ENCODE measurements at places on chromosomes 11 and 22. TPM values are rescaled to one million over a fixed set of nuclear protein-coding genes. Genes with fewer than 3 reads are reported as not detected.

GRCh38 chr11:22556381-22556780 lies 69.2 kb downstream of the FANCF start:
- H3K27ac ChIP-seq = no peak overlapping the region
- H3K4me3 ChIP-seq = no peak overlapping the region
- H3K36me3 ChIP-seq = no peaks in the 10 kb centered on the region
- peaks cover 3% of the 10 kb centered on the region for H3K4me1 ChIP-seq
- DNase-seq = no peak
- H3K27me3 ChIP-seq = no peaks in the 10 kb centered on the region

DNA sequence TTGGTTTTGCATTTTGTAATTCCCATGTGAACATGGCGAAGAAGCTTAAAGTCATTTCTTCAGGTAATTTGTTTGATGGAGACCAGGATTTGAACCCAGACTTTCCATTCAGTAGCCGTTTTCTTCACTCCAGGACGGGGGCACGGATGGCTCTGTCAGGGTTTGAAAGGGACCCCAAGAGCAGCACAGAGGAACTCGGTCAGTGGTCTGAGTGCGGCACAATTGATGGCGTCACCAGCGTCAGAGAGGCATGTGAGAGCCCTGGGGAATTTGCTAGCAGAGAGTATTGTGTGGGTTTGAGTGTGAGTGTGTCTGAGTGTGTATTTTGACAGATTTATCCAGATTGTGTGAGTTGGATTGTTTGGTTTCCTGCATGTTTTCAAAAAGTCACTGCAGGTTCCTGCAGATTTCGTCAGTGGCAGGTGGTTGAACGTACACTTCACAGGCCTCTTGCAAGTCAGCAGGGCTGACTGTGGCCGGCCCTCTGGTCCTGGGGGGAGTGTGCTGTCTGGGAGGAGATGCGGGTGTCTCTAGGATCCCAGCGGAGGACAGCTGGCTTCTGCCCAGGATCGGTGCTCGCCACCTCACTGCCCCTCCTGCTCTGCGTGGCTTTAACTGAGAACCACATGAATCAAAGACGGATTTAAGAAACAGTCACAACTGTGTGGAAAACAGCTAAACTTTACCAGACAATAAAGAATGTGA lies 199.3 kb downstream of the TBC1D22A start:
- H3K27me3 ChIP-seq = no peaks in the 10 kb centered on the region
- H3K4me1 ChIP-seq = no peaks in the 10 kb centered on the region
- no peak for DNase-seq
- no peak overlapping the region for H3K27ac ChIP-seq

DNA sequence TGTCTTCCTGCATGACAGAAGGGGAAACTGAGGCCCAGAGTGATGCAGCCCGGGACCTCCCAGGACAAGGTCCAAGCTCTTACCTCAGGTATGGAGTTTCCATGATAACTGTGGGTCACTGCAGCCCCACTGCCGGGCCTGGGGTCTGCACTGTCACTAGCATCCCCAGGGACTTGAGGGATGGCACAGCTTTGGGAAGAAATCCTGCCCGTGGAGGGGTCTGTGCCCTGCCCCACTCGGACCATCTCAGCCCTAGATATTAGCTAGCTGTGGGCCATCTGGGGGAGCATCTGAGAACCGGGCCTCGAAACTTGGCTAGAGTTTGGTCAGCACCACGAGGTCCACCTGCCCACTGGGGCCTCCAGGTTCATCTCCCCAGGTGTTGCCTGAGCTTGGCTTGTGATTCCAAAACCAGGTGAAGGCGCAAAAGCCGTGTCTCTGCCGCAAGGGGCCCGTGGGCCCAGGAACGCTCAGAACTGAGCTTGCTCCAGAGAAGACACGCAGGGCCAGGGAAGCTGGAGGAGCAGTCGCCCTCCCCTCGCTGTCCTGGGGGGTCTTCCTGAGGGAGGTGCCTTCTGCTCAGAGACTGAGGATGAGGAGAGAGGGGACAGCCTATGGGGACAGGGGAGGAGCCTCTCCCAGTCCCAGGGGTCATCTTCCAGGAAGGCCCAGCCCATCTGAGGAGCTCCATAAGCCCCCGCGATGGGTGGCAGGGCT lies 4.8 kb downstream of the LINC01488 start:
- no peak overlapping the region for H3K27ac ChIP-seq
- no peaks in the 10 kb centered on the region for H3K27me3 ChIP-seq
- H3K4me3 ChIP-seq = no peak overlapping the region
- no peaks in the 10 kb centered on the region for H3K36me3 ChIP-seq

- no peak overlapping the region for H3K27ac ChIP-seq
- no peak for DNase-seq
- H3K36me3 ChIP-seq = no peaks in the 10 kb centered on the region
- no peaks in the 10 kb centered on the region for H3K4me1 ChIP-seq
- no peak overlapping the region for H3K4me3 ChIP-seq
- no peaks in the 10 kb centered on the region for H3K27me3 ChIP-seq
These were observed 79.3 kb upstream of the CRTAM start for GRCh38 chr11:122758974-122759373.

DNA sequence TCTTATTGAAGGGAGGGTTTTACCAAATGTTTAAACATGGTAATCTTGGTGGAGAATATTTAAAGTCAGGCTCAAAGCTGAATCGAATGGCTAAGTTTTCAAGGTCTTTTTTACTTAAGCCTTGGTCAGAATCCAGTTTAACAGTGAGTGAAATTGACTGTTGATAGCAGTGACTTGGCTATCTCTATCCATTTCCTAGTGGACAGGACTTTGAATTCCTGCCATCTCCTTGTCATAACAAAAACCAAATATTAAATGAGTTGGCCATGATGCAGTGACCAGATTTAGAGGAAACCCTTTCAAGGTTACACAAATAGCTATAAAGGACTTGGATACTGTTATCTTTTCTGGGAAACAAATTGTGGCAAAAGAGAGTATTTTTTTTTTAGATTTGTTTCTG lies 92.0 kb downstream of the JRKL start:
- no peaks in the 10 kb centered on the region for H3K36me3 ChIP-seq
- no peaks in the 10 kb centered on the region for H3K27me3 ChIP-seq
- H3K4me3 ChIP-seq = no peak overlapping the region
- no peak overlapping the region for H3K27ac ChIP-seq

- H3K27ac ChIP-seq = no peak overlapping the region
- peak; percentile 37 for DNase-seq
- peaks cover 4% of the 10 kb centered on the region for H3K27me3 ChIP-seq
- peak overlapping the region; percentile 24 for H3K4me3 ChIP-seq
These were observed 879 bp downstream of the TMEM121B start for GRCh38 chr22:17120281-17120680.

- no peak overlapping the region for H3K4me3 ChIP-seq
- no peaks in the 10 kb centered on the region for H3K4me1 ChIP-seq
- no peak for DNase-seq
- no peak overlapping the region for H3K27ac ChIP-seq
- H3K27me3 ChIP-seq = peaks cover 3% of the 10 kb centered on the region
- no peaks in the 10 kb centered on the region for H3K36me3 ChIP-seq
These were observed 21.6 kb downstream of the DGCR6L start for GRCh38 chr22:20298110-20298802.

GRCh38 chr11:119067371-119068222 lies at the start of gene VPS11:
TSS of gene VPS11 (plus strand) at chr11:119067818. CDS start at chr11:119067824, 6 bp downstream.
- peak within 1 kb of the TSS; percentile 95 for H3K4me3 ChIP-seq
- H3K4me1 ChIP-seq = peaks cover 4% of the 10 kb centered on the region
- DNase-seq = peak; percentile 96

DNA sequence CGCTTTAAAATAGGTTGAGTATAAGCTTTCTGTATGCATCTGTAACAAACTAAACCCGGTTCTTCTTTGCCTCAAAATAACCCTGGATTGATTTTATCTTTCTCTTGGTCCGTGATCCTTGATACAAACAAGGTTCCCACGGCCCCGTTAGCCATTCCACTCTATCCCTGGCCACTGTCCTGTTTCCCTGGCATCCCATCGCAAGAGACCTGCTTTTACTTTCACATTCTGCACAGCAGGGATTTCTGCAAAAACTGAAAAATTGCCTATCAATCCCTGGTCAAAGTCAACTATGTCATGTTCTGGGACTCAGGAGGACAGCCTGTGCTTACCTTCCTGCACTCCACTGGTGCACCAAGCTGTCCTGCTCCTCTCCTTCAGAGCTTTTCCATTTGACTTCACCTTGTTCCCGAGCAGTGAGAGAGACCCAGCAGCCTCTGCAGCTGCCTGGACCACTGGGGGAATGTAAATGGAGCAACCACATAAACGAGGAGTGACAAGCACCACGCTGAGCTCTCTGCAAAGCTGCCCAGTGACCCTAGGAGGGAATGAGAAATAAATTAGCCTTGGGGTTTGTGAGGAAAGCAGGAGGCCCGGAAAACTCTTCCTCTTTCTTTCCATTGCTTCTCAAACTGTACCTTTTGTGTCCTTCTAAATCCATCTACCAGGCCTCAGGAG lies 175.9 kb downstream of the NTM start:
- H3K27ac ChIP-seq = no peak overlapping the region
- no peaks in the 10 kb centered on the region for H3K36me3 ChIP-seq
- H3K4me3 ChIP-seq = no peak overlapping the region
- H3K27me3 ChIP-seq = peaks cover 12% of the 10 kb centered on the region

- no peaks in the 10 kb centered on the region for H3K27me3 ChIP-seq
- peaks cover 2% of the 10 kb centered on the region for H3K36me3 ChIP-seq
- H3K4me1 ChIP-seq = no peaks in the 10 kb centered on the region
- H3K27ac ChIP-seq = no peak overlapping the region
- no peak overlapping the region for H3K4me3 ChIP-seq
These were observed 148.8 kb downstream of the CRYBB2 start for GRCh38 chr22:25368271-25368670.

- no peaks in the 10 kb centered on the region for H3K4me1 ChIP-seq
- H3K4me3 ChIP-seq = no peak overlapping the region
- no peaks in the 10 kb centered on the region for H3K36me3 ChIP-seq
- no peak overlapping the region for H3K27ac ChIP-seq
- no peaks in the 10 kb centered on the region for H3K27me3 ChIP-seq
- peak; percentile 22 for DNase-seq
These were observed 745.7 kb downstream of the FAM181B start for GRCh38 chr11:81987829-81988472.

- no peaks in the 10 kb centered on the region for H3K27me3 ChIP-seq
- no peaks in the 10 kb centered on the region for H3K4me1 ChIP-seq
- DNase-seq = no peak
- H3K36me3 ChIP-seq = no peaks in the 10 kb centered on the region
- H3K27ac ChIP-seq = no peak overlapping the region
These were observed 234.2 kb downstream of the AASDHPPT start for GRCh38 chr11:106311531-106312230.

The RASSF10 gene
- total RNA-seq = 12.2 TPM

The LDHAL6A gene
- not detected for total RNA-seq

DNA sequence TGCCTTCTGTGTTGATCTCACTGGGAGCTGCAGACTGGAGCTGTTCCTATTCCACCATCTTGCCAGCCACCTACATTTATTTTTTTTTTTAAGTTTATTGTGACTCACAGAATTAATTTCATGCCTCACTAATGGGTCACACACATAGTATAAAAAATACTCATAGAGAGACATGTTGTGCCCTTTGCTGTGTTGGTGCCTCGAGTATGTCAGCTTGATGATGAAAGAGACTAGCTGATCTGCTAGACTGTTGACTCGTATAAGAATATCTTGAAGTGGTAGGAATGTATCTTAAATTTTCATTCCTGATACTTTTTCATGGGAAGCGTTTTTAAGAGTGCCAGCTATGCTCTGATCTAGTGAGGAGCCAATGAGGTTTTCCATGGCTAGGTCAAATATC lies 28.6 kb upstream of the AMPD3 start:
- DNase-seq = no peak
- H3K27ac ChIP-seq = no peak overlapping the region
- no peaks in the 10 kb centered on the region for H3K4me1 ChIP-seq
- no peaks in the 10 kb centered on the region for H3K27me3 ChIP-seq

- DNase-seq = no peak
- H3K4me3 ChIP-seq = no peak overlapping the region
- H3K27me3 ChIP-seq = no peaks in the 10 kb centered on the region
- H3K36me3 ChIP-seq = peaks cover 1% of the 10 kb centered on the region
- H3K4me1 ChIP-seq = no peaks in the 10 kb centered on the region
These were observed 16.6 kb downstream of the YPEL1 start for GRCh38 chr22:21719024-21719423.

GRCh38 chr11:92675810-92676209 lies 293.6 kb upstream of the MTNR1B start:
- peaks cover 5% of the 10 kb centered on the region for H3K36me3 ChIP-seq
- peaks cover 6% of the 10 kb centered on the region for H3K4me1 ChIP-seq
- H3K4me3 ChIP-seq = no peak overlapping the region
- DNase-seq = no peak
- no peaks in the 10 kb centered on the region for H3K27me3 ChIP-seq
- H3K27ac ChIP-seq = no peak overlapping the region

The UBQLNL gene
- total RNA-seq = 0.85 TPM

The SULT4A1 gene
- 0.31 TPM for total RNA-seq

The C11orf87 gene
- not detected for total RNA-seq

DNA sequence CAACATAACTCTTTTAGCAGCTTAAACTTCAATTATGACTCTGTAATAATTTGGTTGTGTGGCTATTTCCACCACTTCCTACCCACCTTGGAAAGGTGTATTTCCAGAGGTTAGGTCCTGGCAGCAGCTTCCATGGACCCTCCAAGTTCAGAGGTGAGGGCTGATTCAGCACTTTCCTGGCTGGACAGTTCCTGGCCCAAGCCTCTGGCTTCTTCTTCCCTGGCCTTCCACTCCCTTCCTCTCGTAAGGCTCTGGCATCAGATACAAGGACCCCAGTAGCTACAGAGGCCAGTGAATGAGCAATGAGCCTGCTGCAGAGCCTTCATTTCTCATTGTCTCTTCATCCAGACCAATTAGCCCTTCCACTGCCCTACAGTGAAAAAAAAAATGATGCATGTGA lies 98.1 kb upstream of the KIRREL3 start:
- H3K27me3 ChIP-seq = no peaks in the 10 kb centered on the region
- no peaks in the 10 kb centered on the region for H3K36me3 ChIP-seq
- H3K27ac ChIP-seq = no peak overlapping the region
- no peaks in the 10 kb centered on the region for H3K4me1 ChIP-seq
- no peak overlapping the region for H3K4me3 ChIP-seq

GRCh38 chr11:23569547-23569946 lies 709.3 kb upstream of the CCDC179 start:
- H3K4me1 ChIP-seq = no peaks in the 10 kb centered on the region
- H3K27ac ChIP-seq = no peak overlapping the region
- H3K4me3 ChIP-seq = no peak overlapping the region
- H3K27me3 ChIP-seq = no peaks in the 10 kb centered on the region
- no peaks in the 10 kb centered on the region for H3K36me3 ChIP-seq
- DNase-seq = no peak

The NRIP3 gene
- total RNA-seq = 1.9 TPM

DNA sequence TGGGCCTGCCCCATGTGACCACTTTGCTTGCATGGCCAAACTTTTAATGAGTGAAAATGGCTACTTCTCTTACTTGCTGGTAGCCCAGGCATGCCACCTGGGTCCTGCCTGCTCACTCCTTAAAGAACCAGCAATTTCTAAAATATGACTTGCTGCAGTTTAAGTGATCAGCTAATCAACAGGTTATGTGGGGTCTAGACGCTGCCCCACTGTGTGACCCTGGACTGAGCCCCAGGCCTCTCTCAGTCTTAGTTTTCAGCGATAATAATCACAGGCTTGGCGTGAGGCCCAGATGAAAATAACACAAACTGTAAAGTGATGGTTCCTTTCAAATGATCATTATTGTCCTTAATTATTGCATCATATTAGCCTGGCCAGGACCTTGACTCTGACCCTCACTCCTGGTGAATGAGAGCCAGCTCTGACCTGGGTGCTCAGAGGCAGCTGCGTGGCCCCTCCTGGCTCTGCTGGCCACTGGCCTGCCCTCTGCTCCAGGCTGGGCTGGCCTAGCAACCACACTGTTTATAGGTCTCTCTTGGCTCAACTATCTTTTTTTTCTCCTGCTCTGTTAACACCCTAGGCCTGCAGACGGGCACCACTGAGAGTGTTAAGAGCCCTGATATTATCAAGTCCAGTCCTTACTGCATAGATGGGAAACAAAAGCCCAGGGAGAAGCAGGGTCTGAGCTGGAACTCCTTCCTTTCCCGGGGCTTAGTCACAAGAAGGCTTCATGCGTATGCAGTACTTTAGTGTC lies 89.7 kb downstream of the RRM1 start:
- DNase-seq = no peak
- no peak overlapping the region for H3K27ac ChIP-seq
- no peak overlapping the region for H3K4me3 ChIP-seq
- no peaks in the 10 kb centered on the region for H3K36me3 ChIP-seq
- no peaks in the 10 kb centered on the region for H3K27me3 ChIP-seq
